ENCODE measurements at places on chromosomes 6 and 20. TPM values are rescaled to one million over a fixed set of nuclear protein-coding genes. Genes with fewer than 3 reads are reported as not detected.

The CST2 gene
- not detected for total RNA-seq

DNA sequence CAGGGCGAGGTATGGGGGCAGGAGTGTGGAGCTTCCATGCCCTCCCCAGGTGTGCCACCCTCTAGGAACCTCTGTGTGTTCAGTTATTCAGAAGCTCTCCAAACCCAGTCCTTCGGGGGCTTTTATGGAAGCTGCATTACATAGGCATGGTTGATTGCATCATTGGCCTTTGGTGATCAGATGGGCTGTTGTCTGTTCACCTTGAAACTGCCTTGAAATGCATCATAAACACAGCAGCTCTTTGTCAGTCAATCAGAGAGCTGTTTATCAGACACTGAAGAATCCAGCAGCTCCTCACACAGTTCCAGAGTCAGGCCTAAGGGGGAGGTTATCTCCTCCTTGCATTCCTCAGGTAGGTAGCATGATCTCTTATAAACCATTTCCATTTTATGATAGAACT lies 62.4 kb downstream of the E2F3 start:
- H3K27ac ChIP-seq = no peak overlapping the region
- H3K27me3 ChIP-seq = no peaks in the 10 kb centered on the region
- no peak for DNase-seq
- H3K4me1 ChIP-seq = no peaks in the 10 kb centered on the region
- H3K36me3 ChIP-seq = no peaks in the 10 kb centered on the region

GRCh38 chr6:398558-399078 lies 7.1 kb downstream of the IRF4 start:
- H3K4me3 ChIP-seq = no peak overlapping the region
- H3K27ac ChIP-seq = no peak overlapping the region
- no peaks in the 10 kb centered on the region for H3K36me3 ChIP-seq
- no peak for DNase-seq
- no peaks in the 10 kb centered on the region for H3K4me1 ChIP-seq

- no peaks in the 10 kb centered on the region for H3K4me1 ChIP-seq
- no peak for DNase-seq
- no peaks in the 10 kb centered on the region for H3K27me3 ChIP-seq
Observed at GRCh38 chr20:36217226-36217625, 19.1 kb upstream of the AAR2 start.

DNA sequence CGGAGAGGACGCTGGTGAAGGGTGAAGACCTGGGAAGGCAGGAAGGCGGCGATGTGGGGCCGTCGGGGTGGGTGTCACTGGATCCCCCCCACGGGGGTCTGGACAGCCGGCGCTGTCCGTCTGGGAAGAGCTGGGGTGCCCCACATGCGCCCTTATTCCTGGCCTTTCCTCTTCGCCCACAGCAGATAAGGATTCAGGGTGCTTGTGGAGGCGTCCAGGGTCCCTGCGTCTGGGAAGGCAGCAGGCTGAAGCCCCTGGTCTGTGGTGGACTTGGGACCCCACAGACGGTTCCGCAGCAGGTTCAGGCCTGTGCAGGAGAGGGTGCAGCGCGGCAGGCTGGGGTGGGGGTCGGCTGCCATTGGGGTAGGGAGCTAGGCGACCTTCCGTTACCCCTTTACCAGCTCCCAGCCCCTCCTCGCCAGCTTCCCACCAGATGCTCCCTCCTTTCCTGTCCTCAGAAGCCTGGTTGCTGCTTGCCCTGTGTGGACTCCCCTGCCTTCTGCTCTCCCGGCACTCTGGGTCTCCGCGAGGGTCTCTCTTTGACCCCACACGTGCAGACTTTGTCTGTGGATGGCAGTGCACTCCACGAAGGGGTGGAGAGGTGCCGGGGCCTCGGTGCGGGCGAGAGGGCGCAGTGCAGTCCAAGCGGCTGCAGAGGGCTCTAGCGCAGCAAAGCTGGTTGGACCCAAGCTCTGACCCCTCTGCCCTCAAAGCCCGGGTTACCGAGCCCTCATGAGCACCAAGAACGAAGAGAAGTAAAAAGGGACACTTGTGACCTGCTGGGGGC lies 2.1 kb upstream of the GATA5 start:
- DNase-seq = no peak
- H3K4me1 ChIP-seq = peaks cover 15% of the 10 kb centered on the region
- no peak overlapping the region for H3K27ac ChIP-seq
- H3K36me3 ChIP-seq = no peaks in the 10 kb centered on the region

The WFDC12 gene
- total RNA-seq = not detected

- H3K27me3 ChIP-seq = no peaks in the 10 kb centered on the region
- H3K27ac ChIP-seq = no peak overlapping the region
- H3K36me3 ChIP-seq = no peaks in the 10 kb centered on the region
- H3K4me1 ChIP-seq = no peaks in the 10 kb centered on the region
Observed at GRCh38 chr6:25944688-25945574, 14.4 kb upstream of the SLC17A2 start.

GRCh38 chr6:111865909-111866546 lies 7.2 kb downstream of the FYN start:
- no peaks in the 10 kb centered on the region for H3K27me3 ChIP-seq
- no peak for DNase-seq
- no peaks in the 10 kb centered on the region for H3K4me1 ChIP-seq
- H3K36me3 ChIP-seq = no peaks in the 10 kb centered on the region
- no peak overlapping the region for H3K27ac ChIP-seq

DNA sequence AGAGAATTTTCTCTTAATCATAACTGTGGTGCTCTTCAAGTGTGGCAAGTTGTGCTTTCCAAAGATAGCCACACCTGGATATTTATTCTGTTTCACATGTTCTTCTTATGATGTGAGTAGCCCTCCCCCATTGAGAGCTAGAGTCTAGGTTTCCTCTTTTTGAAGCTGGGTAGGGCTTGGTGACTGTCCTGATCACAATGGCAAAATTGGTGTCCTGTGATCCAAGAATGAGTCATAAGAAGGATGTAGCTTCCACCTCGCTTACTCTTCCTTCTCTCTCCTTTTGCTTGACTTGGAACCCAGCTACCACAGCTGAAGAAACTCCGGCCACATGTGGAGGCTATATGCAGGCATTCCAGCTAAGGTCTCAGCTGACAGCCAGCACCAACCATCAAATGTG lies 7.4 kb upstream of the IGF2R start:
- no peak overlapping the region for H3K4me3 ChIP-seq
- no peak overlapping the region for H3K27ac ChIP-seq
- no peaks in the 10 kb centered on the region for H3K36me3 ChIP-seq
- no peaks in the 10 kb centered on the region for H3K27me3 ChIP-seq
- no peaks in the 10 kb centered on the region for H3K4me1 ChIP-seq
